ENCODE measurements at places on chromosomes 4 and X. TPM values are rescaled to one million over a fixed set of nuclear protein-coding genes. Genes with fewer than 3 reads are reported as not detected.

GRCh38 chr4:26751004-26751403 lies 109.6 kb upstream of the STIM2 start:
- DNase-seq: no peak
- H3K27ac ChIP-seq: peak overlapping the region; percentile 76
- peaks cover 33% of the 10 kb centered on the region for H3K4me1 ChIP-seq
- no peaks in the 10 kb centered on the region for H3K36me3 ChIP-seq
- H3K4me3 ChIP-seq: no peak overlapping the region
- H3K27me3 ChIP-seq: no peaks in the 10 kb centered on the region

DNA sequence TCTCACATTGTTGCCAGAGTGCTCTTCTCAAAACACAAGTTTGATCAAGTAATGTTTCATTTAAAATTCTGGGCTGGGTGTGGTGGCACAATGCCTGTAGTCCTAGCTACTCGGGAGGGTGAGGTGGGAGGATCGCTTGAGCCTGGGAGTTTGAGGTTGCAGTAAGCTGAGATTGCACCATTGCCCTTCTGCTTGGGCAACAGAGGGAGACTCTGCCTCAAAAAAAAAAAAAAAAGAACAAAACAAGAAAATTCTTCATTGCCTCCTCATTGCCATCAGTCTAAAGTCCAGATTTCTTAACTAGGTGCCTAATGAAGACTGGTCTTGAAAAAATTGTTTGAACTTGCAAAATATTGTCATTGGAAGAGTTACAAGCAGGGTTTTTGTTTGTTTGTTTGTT lies 120.1 kb downstream of the MFAP3L start:
- no peaks in the 10 kb centered on the region for H3K4me1 ChIP-seq
- DNase-seq: no peak
- no peaks in the 10 kb centered on the region for H3K27me3 ChIP-seq
- no peak overlapping the region for H3K27ac ChIP-seq

DNA sequence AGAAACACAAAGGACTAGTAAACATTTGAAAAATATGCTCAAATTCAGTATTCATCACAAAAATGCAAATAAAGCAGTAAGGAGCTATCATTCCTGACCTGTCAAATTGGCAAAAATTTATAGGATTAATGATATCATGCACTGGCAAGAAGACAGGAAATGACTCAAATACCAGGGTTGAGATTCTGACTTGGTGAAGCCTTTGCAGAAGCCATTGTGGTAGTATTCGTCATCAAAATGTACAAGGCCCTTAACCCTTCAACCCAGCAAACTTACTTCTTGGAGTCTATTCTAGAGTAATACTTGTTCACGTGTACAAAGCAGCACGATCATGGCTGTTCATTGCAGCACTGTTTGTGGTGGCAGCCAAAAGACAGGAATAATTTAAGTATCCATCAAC lies 132.4 kb downstream of the ENOX2 start:
- H3K4me1 ChIP-seq: peaks cover 18% of the 10 kb centered on the region
- H3K36me3 ChIP-seq: no peaks in the 10 kb centered on the region
- H3K4me3 ChIP-seq: no peak overlapping the region
- no peaks in the 10 kb centered on the region for H3K27me3 ChIP-seq

DNA sequence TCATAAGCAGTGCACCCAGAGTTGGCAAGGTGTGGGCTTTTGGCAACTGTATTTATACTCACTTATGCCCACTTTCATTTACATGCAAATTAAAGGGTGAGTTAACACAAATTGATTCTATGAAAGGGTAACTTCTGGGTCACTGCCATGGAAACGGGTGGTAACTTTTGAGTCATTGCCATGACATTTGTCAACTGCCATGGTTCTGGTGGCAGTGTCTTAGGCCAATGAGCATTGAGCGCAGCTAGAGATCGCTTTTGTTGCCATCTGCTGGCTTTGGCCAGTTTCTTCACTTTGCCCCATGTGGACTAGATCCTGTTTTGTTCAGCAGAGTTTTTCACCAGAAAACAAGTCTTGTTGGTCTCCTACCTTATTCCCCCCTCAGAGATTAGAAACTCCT lies 170.8 kb upstream of the NUDT6 start:
- H3K4me3 ChIP-seq: no peak overlapping the region
- H3K27me3 ChIP-seq: no peaks in the 10 kb centered on the region
- peaks cover 8% of the 10 kb centered on the region for H3K36me3 ChIP-seq
- DNase-seq: no peak

DNA sequence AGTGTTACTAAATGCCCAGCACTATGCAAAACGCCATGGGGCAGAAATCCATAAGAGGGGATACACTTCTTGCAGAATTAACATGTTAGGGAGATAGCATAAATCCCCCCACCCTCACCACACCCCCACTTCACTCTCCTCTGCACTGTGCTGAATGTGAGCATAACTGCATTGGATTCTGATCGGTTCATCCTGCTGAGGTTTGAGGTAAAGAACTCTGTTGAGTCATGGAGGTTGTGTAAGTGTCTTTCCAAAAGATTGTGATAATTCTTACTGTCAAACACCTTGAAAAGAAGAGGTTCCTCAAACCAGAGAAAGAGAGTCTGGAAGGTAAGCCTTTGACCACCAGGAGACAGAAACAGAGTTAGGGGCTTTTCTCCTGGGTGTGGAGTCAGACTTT lies 43.6 kb downstream of the RBM47 start:
- no peaks in the 10 kb centered on the region for H3K4me1 ChIP-seq
- no peak overlapping the region for H3K4me3 ChIP-seq
- no peak for DNase-seq
- no peaks in the 10 kb centered on the region for H3K27me3 ChIP-seq
- no peak overlapping the region for H3K27ac ChIP-seq

GRCh38 chr4:41205130-41205529 lies 9.2 kb downstream of the APBB2 start:
- peaks cover 23% of the 10 kb centered on the region for H3K4me1 ChIP-seq
- no peak overlapping the region for H3K4me3 ChIP-seq
- H3K27me3 ChIP-seq: no peaks in the 10 kb centered on the region
- H3K27ac ChIP-seq: no peak overlapping the region
- no peaks in the 10 kb centered on the region for H3K36me3 ChIP-seq
- no peak for DNase-seq

- H3K27me3 ChIP-seq: no peaks in the 10 kb centered on the region
- H3K4me1 ChIP-seq: no peaks in the 10 kb centered on the region
- H3K27ac ChIP-seq: no peak overlapping the region
- no peak for DNase-seq
- no peak overlapping the region for H3K4me3 ChIP-seq
- peaks cover 27% of the 10 kb centered on the region for H3K36me3 ChIP-seq
Observed at GRCh38 chr4:39495446-39496213, 31.6 kb downstream of the UGDH start.

DNA sequence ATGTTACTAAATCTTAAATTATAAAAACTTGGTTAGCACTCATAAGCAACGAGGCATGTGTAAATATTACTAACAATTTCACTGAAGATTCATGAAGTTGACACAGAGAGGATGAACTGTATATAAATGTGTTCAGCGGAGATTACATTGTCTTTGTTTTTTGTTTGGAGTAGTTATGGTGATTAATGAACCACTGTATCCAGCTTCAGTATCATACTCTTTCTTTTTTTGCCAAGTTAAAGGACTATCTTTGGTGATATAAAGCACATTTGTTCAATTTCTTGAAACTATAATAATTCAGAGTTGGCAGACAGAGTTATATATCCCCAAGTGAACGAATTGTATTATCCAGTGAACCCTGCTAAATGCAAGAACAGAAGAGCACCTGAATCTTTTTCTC lies 497.6 kb downstream of the CCSER1 start:
- no peaks in the 10 kb centered on the region for H3K27me3 ChIP-seq
- no peak for DNase-seq
- no peak overlapping the region for H3K27ac ChIP-seq
- no peak overlapping the region for H3K4me3 ChIP-seq

GRCh38 chr4:156889616-156890594 lies 81.7 kb downstream of the PDGFC start:
- DNase-seq: peak; percentile 39
- no peaks in the 10 kb centered on the region for H3K36me3 ChIP-seq
- no peak overlapping the region for H3K27ac ChIP-seq
- no peaks in the 10 kb centered on the region for H3K4me1 ChIP-seq
- no peaks in the 10 kb centered on the region for H3K27me3 ChIP-seq

DNA sequence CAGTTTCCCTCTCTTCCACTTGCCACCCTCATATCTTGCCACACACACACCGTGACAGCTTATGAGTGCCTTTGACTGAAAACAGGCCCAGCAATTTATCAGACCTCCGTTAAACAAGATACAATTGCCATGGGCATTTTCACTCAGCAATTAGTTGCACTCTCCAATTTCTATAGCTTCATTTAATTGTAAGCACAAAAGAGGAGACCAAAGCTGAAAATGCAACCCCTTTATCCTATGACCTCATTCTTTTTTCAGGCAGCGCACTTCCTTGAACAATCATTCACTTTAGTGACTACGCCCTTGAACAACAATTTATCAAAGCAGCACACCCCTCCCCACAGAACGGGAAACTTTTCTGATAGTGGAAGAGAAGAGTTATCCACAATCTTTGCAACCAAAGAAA lies 4.1 kb downstream of the POF1B start:
- no peak overlapping the region for H3K27ac ChIP-seq
- H3K4me1 ChIP-seq: no peaks in the 10 kb centered on the region
- H3K27me3 ChIP-seq: no peaks in the 10 kb centered on the region
- DNase-seq: no peak
- no peaks in the 10 kb centered on the region for H3K36me3 ChIP-seq
- no peak overlapping the region for H3K4me3 ChIP-seq

GRCh38 chr4:121062521-121062920 lies 9.8 kb downstream of the NDNF start:
- DNase-seq: no peak
- H3K36me3 ChIP-seq: no peaks in the 10 kb centered on the region

SERPINA7 gene
- total RNA-seq: not detected

SPACA5 gene
- total RNA-seq: not detected

AMBN gene
- total RNA-seq: not detected
